CD4-positive, alpha-beta T cell treated with Interleukin-10 for 1 hour (primary cell): ENCODE measurements at places on chromosomes 12 and 14.

GRCh38 chr12:120367924-120368788, 808 bp downstream of the MSI1 start:
- no peak for DNase-seq

DNA sequence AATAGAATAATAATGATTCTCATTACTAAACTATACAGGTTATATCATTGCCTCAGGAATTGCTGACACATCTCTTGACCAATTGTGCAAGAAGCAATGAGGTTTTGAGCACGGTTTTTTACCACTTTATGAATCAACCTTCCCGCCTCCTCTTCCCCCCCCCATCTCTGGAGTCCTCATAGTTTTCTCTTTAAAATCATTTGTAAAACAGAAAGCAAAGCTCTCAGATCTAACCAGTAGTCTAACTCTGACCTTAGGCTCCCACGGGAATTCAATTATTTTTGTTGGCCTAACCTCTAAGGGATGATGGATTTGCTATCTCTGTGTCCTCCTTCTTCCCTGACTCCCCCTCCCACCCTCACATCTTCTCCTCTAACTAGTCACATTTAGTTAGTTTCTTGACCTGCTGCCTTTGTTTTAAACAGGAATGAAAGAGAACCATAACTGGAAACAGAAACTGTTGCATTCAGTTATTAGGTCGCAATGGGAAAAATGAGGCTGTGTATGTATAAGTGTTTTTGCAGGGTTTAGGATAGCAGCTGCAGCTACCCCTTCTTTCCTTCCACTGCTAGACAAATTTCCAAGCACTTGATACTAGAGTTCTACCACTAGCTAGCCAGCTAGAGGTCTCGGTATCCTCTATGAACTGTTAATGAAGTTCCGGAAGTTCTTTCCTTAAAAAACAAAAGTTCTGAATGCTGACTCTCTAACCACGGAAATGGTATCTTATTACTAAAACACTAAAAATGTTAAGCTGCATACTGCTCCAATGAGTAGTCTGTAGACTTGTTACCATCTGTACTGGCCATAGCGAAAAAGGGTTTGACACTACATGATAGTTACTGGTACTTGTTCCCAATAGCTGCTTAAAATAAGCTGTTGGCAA, 65.4 kb downstream of the TAOK3 start:
- DNase-seq, result no peak

GRCh38 chr12:46265734-46266133, 3.1 kb downstream of the SLC38A1 start:
- no peak for DNase-seq

GRCh38 chr12:100267603-100268281, 765 bp downstream of the SCYL2 start:
- peak; percentile 30 for DNase-seq

GRCh38 chr14:52314595-52315354, 663 bp downstream of the PTGER2 start:
- peak; percentile 34 for DNase-seq

DNA sequence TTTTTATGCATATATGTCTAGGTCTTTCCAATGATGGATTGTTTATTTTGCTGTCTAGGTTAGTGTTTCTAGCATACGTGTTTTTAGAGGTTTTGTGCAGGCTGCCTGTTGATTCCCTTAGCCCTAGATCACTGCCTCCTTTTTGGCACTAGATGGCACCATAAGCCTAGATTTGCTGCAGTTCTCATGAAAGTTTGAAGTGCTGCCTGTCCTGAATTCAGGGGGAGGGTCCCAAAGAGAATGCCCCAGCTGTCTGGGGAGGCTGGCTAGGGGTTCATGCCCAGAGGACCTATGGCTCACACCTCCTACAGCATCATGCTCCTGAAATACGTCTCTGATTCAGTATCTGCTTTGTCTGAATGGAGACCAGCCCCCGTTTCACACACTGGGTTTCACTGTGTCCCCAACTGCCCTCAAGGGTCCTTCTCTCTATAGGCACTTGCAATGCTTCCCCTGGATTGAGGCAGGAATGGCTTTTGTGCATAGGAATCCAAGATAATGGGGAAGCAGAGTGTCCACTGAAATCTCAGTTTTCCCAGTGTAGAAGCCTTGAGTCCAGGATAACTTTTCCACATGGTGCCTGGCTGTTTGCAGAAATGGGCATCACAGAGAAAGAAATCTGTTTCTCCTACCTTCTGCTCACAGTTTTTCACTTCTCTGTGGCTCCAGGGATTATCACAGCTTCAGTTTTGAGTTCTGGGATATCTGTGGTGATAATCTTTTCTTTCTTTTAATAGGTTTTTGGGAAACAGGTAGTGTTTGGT, 14.2 kb upstream of the TXNRD1 start:
- DNase-seq, result peak; percentile 76

DNA sequence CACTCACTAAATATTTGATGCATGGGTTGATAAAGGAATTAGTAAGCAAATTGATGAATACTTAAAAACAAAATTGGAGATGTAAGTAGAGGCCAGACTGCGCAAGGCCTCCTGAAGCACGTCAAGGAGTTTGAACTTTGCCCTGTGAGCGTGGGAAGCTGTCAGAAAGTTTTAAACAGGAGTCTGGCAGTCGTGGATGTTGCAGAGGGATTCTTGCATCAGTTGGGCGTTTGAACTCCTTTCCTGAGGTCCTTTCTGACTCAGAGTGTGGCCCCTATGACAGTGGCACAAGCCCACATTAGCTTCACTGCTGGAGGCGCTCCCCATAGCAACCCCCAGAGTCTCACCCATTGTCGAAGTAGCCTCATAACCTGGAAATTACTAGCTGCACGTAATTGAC, 17.9 kb upstream of the IL22 start:
- DNase-seq, result no peak

- DNase-seq, result no peak
Measured at GRCh38 chr14:70791971-70792370, 17.3 kb downstream of the MAP3K9 start.

- DNase-seq, result no peak
Measured at GRCh38 chr14:67436006-67436866, 24.3 kb upstream of the PLEK2 start.

GRCh38 chr14:72679536-72680151, 214.3 kb downstream of the DPF3 start:
- DNase-seq, result no peak

DNA sequence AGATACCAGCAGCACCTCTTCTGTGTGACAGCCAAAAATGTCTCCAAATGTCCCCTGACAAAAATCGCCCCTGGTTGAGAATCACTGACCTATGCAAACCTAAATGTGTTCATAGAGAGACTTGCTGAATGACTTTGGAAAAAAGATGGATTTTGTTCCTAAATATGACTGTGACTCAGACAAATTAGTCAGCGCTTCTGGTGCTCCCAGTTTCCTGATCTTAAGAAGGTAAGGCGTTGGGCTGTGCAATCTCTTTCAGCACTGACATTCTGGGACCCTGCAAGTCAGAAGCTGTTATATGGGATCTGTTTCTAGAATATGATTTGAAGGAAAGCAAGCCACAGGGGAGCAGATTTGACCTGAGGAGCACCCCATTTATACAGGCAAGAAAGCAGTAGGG, 90.6 kb upstream of the PWP1 start:
- DNase-seq, result no peak

GRCh38 chr12:132094269-132094891, 49.7 kb downstream of the DDX51 start:
- DNase-seq, result no peak

DNA sequence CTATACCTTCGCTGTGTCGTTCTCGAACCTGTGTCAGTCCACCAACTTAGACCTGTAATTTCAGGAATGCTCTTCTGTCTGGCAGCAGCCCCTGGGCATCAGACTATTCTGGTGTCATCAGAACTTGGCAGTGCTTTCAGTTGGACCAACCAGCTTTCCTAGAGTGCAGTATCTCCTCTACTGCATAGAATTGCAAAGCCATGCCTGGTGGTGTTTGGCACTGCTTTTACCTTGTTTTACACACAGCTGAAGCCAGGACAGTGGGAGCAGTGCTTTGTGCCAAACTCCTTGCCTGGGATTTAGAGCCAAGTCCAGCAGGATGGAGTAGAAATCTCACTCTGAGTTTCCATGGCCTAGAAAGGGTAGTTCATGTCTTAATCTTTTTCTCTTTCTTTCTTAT, 1.5 kb downstream of the FLVCR2 start:
- no peak for DNase-seq
